ENCODE measurements at places on chromosomes 4 and X. TPM values are rescaled to one million over a fixed set of nuclear protein-coding genes. Genes with fewer than 3 reads are reported as not detected.

GRCh38 chrX:121894756-121895155 lies 847.3 kb downstream of the GLUD2 start:
- no peak for DNase-seq

- DNase-seq: no peak
These were observed 356.7 kb upstream of the RPS6KA3 start for GRCh38 chrX:20623448-20623847.

DNA sequence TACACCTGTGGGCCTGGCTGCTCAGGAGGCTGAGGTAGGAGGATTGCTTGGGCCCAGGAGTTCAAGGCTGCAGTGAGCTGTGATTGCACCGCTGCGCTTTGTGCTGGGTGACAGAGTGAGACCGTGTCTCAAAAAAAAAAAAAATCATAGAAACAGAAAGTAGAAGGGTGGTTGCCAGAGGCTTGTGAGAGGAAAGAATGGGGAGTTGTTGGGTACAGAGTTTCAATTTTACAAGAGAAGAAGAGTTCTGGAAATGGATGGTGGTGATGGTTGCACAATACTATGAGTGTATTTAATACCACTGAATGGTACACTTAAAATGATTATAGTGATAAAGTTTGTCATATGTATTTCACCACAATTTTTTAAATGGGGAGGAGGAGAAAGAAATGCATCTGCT lies 10.2 kb upstream of the GLOD5 start:
- DNase-seq: no peak

- no peak for DNase-seq
These were observed 72.3 kb downstream of the STAG2 start for GRCh38 chrX:124033821-124034220.

DNA sequence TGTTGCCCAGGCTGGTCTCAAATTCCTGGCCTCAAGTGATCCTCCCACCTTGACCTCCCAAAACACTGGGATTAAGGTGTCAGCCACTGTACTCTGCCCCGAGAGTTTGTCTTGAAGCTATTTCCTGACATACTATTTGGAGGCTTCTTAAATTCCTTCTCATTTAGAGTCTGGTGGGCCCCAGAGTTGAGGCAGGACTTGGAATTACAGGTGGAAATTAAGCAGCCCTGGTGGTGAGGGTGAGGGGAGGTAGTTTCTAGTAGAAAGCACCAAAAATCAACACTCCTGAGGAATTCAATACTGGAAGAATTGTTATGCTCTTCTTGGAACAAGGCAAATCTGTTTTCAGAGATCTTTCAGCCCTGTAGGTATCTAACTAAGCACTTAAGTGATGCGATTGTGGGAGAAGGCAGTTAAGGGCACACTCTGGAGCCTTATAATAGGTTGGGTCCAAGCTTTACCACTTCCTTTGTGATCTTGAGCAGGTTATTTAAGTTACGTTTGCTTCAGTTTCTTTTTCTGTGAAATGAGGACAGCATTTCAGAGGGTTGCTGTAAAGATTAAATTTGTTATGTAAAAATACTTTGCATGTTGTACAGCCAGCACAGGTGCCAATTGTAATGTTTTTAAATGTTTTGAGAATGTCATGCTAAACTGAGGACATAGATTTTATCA lies 200.7 kb downstream of the SOWAHB start:
- no peak for DNase-seq

DNA sequence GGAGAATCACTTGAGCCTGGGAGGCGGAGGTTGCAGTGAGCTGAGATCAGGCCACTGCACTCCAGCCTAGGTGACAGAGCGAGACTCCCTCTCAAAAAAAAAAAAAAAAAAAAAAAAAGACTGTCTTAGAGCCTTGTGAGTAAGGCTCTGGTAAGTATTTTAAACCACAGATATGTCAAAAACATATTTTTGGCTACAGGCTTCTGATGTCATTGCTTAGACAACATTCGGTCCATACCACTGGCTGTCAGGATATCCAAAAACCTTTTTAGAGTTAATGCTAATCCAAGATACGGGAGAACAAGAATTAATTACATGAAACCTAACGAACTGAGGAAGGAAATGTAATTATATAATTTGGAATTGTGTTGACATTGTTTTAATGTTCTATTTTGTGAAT lies 999.5 kb upstream of the PABPC4L start:
- DNase-seq: no peak

DNA sequence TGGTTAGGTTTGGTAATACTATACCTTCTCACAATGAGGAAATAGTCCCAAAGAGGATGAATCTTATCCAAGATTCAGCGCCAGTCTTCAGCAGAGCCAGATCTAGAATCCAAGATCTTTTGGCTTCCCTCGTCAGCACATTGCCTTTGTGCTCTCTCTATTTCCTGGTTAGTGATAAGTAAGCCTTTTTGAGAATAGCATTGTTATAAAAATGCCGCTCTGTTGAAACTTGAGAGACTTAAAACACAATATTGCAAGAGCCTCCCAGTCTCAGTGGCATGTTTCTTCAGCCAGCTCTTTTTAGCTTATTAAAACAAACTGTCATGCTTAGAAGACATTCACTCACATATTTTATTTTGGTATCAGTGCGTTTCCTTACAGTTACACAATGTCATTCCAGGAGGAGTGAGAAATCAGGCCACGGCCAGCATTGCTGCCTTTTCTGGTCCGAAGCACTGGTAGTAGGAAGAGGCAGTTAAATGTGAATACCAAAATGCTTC lies 141.4 kb downstream of the KLHL8 start:
- no peak for DNase-seq

DNA sequence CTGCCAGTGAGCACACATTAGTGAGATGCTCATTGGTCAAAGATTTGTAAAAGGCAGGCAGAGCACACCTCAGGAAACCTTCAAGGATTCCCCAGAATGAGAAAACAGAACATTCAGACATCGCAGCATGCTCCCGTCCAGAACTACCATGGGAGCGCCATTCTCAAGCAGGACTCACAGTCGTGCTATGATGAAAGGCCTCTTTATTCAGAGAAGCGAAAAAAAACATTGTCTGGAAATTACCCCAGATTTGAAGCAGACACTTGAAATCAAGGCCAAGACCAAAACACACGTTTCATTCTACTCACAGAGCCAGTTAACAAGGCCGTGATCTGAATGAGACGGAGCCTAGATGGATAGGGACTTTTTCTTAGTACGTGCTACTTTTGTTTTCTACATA lies 961.8 kb upstream of the TENM3 start:
- DNase-seq: no peak

DNA sequence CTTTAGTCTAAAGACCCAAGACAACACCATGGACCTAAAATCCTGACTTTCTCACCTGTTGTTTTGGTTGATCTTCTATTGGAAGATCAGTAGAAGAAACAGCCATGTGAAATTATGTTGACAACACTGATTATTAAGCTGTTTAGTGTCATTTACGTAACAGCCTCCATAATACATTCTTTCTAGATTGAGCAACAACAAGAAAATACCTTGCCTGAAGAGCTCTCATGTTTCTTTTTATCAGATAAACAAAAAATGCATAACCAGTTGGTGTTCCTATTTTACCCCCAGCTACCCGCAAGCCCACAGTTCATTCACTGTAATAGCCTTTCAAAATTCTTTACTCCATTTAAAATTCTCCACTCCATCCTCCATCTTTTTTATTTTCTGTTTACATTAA lies 20.5 kb downstream of the GPC4 start:
- no peak for DNase-seq

- no peak for DNase-seq
These were observed 70.7 kb downstream of the AFAP1 start for GRCh38 chr4:7868892-7869471.

GRCh38 chrX:66167431-66167830 lies 3.4 kb downstream of the HEPH start:
- DNase-seq: no peak

DNA sequence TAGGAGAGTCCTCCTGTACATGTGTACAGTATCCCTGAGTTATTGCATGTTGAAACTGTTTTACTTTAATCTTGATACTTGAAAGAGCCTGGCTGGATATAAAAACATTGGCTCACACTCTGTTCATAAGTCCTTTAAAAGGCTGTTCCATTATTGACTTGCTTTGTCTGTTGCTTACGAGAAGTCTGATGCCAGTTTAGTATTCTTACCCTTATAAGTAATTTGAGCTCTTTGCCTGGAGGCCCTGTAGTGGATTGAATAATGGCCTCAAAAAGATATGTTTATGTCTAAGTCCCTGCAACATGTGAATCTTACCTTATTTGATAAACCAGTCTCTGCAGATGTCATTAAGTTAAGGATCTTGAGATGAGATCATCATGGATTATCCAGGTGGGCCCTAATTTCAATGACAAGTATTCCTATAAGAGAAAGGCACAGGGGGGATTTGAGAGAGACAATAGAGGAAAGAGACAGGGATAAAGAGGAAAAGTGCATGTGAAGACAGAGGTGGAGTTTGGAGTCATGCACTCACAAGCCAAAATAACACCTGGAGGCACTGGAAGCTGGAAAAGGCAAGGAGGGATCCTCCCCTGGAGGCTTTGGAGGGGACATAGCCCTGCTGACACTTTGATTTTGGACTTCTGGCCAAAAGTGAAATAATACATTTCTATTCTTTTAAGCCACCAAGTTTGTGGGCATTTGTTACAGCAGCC lies 98.1 kb downstream of the IRF2 start:
- DNase-seq: no peak

DNA sequence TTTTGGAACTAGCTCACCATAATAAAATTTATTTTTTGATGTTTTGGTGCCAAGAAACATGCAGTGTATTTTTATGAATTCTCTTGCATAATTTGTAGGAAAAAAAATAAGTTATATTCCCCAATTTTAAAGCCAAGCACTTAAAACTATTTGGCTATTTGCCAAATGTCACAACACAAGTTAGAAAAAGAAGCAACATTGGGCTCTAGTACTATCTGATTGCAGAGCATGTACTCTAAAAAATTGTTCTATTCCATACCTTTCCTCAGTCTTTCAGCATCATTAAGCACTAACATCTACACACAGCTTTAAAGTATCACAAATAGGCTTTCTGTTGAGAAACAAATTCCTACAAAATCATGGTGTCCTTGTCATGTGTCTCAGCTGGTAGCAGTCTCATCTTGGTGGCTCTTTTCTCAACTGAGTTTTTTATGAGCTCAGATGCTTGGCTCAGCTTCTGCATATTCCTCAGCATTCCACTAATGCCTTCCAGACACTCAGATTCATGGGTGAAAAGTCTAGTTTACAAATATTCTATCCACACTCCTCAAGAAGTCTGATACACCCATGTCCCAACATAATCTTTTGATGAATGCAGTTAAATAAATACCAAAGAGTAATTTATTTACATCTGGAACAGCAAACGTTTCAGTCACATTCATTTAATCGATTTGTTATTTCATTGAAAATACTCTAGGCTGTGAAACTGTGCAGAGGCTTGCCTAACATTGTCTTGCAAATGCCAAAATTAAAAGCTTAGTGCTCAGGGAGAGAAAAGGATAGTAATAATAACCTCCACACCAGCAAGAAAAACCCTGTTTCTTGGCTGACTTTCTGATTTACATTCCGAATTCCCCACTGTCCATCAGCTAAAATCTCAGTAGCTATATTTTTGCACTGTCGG lies 2209.9 kb downstream of the PCDH7 start:
- DNase-seq: no peak

DNA sequence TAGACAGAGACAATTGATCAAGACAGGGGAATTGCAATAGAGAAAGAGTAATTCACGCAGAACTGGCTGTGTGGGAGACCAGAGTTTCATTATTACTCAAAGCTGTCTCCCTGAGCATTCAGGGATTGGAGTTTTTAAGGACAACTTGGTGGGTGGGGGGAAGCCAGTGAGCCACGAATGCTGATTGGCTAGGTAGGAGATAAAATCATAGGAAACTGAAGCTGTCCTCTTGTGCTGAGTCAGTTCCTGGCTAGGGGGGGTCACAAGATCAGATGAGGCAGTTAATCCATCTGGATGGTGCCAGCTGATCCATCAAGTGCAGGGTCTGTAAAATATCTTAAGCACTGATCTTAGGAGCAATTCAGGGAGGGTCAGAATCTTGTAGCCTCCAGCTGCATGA lies 358.6 kb downstream of the GPM6A start:
- DNase-seq: no peak

DNA sequence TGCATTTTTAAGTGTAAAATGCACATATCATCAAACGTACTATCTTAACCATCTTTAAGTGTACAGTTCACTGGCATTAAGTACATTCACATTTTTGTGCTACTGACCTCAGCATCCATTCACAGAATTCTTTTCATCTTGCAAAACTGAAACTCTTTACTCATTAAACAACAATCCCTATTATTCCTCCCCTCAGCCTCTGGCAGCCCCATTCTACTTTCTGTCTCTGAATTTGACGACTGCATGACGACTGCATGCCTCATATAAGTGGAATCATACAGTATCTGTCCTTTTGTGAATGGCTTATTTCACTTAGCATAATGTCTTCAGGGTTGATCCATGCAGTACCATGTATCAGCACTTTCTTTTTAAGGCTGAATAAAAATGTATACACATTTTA lies 38.7 kb downstream of the CNKSR2 start:
- DNase-seq: no peak

DNA sequence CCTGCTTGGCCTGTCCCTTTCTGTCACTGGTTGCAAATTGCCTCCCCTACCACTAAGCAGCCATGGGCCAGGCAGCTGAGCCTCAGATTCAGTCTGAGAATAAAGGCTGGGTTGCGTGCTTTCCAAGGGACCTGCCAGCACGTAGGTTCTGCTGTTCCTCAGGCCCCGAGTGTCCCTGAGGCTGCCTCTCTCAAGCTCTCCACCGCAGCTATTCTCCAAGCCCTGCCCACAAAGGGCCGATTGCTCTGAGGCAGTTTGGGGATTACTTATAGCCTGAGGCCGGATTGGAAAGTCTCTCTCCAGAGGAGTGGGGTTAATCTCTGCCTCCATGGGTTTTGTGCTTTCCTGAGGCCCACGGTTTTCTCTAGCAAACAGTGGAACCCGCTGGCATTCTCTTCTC lies 590.7 kb downstream of the BCOR start:
- DNase-seq: no peak

DNA sequence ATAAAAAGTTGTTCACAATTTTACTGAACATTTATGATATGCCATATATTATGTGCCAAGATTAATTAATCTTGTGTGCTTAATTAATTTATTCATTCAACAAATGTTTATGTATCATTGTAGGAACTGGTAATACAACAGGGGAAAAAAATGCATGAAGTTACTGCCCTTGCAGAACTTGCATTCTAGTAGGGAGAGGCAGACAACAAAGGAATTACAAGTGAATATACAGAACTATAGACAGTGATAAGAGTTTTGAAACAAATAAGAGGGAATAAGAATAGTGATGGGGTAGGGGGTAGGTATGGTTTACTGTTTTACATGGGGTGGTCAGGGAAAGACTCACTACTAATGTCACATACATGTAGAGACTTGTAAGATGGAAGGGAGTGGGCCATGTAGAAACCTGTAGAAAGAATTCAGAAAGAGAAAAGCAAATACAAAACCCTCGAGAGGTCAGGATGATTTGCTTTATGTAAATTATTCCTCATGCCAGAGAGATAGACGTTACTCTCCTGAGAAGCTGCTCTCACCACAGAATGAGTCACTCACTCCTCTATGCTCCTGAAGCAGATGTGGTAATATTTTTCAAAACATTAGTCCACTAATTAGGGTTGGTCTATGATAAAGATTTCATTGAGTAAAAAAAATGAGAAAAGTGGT lies 855.0 kb upstream of the GRID2 start:
- no peak for DNase-seq

Gene DGAT2L6
- not detected for total RNA-seq

Gene HPGDS
- 3.9 TPM for total RNA-seq

Gene SPRY1
- total RNA-seq: 39.9 TPM

Gene TRIML2
- total RNA-seq: not detected

Gene IL3RA
- 1.7 TPM for total RNA-seq

Gene BMPR1B
- not detected for total RNA-seq
